ENCODE measurements at places on chromosomes 13 and 19. TPM values are rescaled to one million over a fixed set of nuclear protein-coding genes. Genes with fewer than 3 reads are reported as not detected.

DNA sequence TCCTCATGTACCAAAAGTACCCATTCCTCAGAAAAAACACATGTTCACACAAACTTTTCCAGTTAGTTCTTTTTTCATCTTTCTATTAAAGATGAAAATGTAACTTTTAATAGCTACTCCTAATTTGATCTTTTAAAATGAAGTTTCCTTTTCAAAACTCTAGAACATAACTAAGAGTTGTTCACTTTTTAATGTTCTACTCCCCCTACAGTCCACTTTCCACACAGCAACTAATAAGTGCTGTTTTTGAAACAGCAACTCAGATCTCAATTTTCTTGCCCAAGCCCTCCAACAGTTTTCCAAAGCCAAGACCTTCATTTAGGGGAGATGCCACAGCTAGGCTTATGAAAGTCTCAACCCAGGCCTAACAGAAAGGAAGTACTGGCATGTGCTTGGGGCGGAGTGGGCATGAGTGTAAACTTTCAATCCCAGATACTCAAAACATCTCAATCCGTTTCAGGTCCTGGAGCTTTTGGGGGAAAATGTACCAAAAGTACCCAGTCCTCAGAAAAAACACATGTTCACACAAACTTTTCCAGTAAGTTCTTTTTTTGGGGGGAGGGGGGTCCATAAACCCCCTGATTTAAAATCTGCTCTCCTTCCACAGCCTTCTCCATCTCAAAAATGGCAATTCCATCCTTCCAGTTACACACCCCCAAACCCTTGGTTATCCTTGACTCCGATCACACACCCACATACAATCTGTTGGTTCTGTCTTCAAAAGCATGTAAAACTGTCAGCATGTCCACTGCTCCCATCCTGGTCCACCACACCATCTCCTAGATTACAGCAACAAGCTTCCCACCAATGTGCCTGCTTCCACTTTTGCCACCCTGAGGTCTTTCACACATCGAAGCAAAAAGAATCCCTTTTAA, 2.0 kb downstream of the FBL start:
- no peak overlapping the region for H3K27ac ChIP-seq
- peaks cover 11% of the 10 kb centered on the region for H3K36me3 ChIP-seq
- no peak overlapping the region for H3K4me3 ChIP-seq
- no peaks in the 10 kb centered on the region for H3K27me3 ChIP-seq
- H3K4me1 ChIP-seq, result no peaks in the 10 kb centered on the region

DNA sequence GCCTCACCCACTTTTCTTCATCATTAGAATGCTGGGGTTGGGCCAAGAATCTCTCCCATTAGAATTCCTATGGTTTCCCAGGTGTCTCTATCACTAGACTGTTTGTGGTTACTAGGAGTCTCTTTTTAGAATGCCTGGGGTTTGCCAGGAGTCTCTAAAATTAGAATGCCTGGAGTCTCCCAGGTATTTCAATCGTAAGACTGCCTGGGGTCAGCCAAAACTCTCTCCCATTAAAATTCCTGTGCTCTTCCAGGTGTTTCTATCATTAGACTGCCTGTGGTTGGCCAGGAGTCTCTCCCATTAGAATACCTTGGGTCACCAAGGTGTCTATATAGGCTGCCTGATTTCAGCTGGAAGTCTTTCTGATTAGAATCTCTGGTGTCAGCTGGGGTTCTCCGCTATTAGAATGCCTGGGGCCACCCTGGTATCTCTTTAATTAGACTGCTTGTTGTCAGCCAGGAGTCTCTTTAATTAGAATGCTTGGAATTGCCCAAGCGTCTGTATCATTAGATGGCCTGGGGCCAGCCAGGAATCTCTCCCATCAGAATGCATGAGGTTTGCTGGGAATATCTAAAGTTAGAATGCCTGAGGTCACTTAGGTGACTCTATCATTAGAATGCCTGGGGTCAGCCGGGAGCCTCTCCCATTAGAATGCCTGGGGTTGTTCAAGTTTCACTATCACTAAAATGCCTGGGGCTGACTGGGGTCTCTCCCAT, 1479.2 kb downstream of the UQCRFS1 start:
- H3K4me3 ChIP-seq, result no peak overlapping the region
- H3K27ac ChIP-seq, result no peak overlapping the region
- DNase-seq, result peak; percentile 36
- no peaks in the 10 kb centered on the region for H3K27me3 ChIP-seq
- H3K36me3 ChIP-seq, result peaks cover 8% of the 10 kb centered on the region
- peaks cover 12% of the 10 kb centered on the region for H3K4me1 ChIP-seq

GRCh38 chr13:21852043-21852442, 181.2 kb downstream of the FGF9 start:
- H3K4me3 ChIP-seq, result no peak overlapping the region
- no peak overlapping the region for H3K27ac ChIP-seq
- no peak for DNase-seq
- peaks cover 12% of the 10 kb centered on the region for H3K4me1 ChIP-seq
- H3K27me3 ChIP-seq, result no peaks in the 10 kb centered on the region

DNA sequence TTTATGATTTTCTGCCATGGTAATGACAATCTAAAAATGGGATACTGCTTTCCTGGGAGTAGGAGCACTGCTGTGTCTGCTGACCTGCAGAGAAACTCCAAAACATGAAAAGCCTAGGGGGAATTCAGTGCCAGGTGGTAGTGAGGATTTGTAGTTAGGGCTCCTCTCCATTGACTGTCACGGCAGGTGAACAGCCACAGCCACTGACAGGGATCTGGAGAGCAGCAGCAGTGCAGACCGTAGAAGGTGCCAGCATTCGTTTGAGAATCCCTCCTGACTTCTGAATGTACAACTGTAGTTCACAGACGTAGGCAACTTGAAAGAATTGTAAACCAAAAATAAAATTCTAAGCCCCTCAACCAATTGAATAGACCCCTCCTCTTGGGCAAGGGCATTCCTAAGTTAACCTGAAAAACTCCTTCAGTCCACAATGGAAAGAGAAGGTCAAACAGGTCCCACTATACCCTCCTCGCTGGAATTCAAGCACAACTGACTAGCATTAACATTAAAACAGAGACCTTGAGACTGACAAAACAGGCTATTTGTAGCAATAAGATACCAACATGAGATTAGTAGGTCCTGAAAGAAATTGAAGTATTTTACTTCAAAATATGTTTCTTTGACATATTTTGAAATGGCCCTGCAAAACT, 1328.8 kb downstream of the OLFM4 start:
- no peaks in the 10 kb centered on the region for H3K4me1 ChIP-seq
- no peaks in the 10 kb centered on the region for H3K36me3 ChIP-seq
- no peak overlapping the region for H3K27ac ChIP-seq

GRCh38 chr13:111209613-111210012, 94.5 kb downstream of the ARHGEF7 start:
- no peaks in the 10 kb centered on the region for H3K36me3 ChIP-seq
- H3K4me3 ChIP-seq, result no peak overlapping the region
- H3K27ac ChIP-seq, result peak overlapping the region; percentile 42
- no peak for DNase-seq
- no peaks in the 10 kb centered on the region for H3K4me1 ChIP-seq

DNA sequence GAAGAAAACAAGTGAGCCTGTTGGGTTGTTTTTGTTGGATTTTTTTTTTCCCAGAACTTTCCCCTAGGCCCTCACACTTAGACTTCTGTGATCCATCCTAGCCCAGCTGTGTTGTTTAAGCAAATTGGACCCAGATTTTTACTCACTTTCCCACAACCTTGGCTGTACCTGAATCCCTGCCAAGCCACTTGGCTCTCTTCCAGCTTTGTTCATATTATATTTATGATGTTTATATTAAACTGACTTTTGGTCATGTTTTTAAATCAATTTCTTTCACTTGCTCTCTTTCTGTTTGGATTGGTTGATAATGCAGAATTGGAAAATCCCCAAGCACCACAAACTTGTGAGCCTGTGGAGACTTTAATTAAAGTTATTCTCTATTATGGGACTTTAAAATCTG, 16.6 kb downstream of the OLFM4 start:
- no peak for DNase-seq
- no peaks in the 10 kb centered on the region for H3K36me3 ChIP-seq
- H3K27ac ChIP-seq, result no peak overlapping the region
- H3K4me3 ChIP-seq, result no peak overlapping the region
- no peaks in the 10 kb centered on the region for H3K27me3 ChIP-seq

DNA sequence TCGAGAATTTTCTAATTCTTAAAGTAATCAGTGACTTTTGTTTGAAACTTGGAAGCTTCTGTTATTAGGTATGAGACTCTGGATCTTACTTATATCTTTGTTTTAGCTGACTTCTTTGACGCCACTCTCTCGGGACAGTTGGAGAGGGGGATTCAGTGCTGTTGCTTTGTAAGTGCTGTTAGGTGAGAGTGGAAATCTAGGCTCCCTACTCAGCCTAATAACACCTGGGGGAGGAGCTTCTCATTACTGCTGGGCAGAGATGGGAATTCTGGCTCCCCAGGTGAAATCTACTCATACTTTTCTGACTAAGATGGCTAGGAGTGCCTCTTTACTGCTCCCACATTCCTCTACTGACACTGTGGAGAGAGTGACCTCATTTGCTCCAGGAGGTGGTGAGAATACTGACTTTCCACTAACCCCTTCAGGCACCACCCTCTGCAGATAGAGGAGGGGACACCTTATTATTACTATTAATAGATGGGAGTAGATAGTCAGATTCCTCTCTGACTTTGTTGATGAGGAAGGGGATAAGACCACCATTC, 324.9 kb upstream of the SPRY2 start:
- no peaks in the 10 kb centered on the region for H3K4me1 ChIP-seq
- DNase-seq, result no peak
- no peak overlapping the region for H3K27ac ChIP-seq
- H3K4me3 ChIP-seq, result no peak overlapping the region
- no peaks in the 10 kb centered on the region for H3K27me3 ChIP-seq

DNA sequence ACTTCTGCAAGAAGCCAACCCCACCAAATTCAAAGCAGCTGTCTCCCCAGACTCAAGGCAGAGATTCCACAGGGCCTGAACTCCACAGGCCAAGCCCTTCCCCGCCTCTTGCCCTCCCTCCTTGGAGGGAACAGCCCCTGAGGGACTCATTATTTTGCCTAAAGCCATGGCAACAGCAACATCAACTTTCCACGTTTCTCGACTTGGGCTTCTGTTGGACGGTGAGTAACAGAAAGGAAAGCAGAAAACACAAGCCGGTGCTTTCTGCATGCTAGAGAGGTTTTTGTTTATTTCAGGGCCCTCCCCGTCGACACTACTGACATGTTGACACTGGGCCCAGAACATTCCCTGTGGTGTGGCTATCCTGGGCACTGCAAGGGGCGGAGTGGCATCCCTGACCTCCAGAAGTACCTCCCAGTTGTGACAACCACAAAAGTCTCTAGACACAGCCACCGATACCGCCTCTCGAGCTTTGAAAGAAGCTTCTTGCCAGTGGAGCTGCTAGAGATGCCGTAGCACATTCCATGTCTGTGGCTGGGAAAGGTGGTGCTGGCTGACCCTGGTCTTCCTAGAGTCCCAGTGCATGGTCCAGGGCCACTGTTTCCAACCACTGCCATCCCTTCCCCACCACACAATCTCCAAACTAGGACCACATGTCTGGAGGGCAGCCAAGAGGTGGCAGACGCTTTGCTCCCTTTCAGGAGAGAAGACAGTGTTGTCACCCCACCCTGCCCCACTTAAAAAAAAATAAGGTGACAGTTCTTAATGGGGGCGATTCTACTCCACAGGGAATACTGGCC, 12.8 kb downstream of the CAPS start:
- no peaks in the 10 kb centered on the region for H3K4me1 ChIP-seq
- peak; percentile 73 for DNase-seq
- H3K36me3 ChIP-seq, result peaks cover 87% of the 10 kb centered on the region
- H3K27ac ChIP-seq, result peak overlapping the region; percentile 75

GRCh38 chr19:56927791-56928207, 87.3 kb upstream of the PEG3 start:
- DNase-seq, result no peak
- H3K27me3 ChIP-seq, result no peaks in the 10 kb centered on the region
- no peak overlapping the region for H3K27ac ChIP-seq
- H3K4me1 ChIP-seq, result no peaks in the 10 kb centered on the region

GRCh38 chr13:48258430-48258829, 25.4 kb downstream of the ITM2B start:
- peaks cover 95% of the 10 kb centered on the region for H3K36me3 ChIP-seq
- no peaks in the 10 kb centered on the region for H3K4me1 ChIP-seq
- no peak overlapping the region for H3K4me3 ChIP-seq
- H3K27me3 ChIP-seq, result no peaks in the 10 kb centered on the region

GRCh38 chr13:103190841-103191240, 124.6 kb upstream of the SLC10A2 start:
- no peak overlapping the region for H3K4me3 ChIP-seq
- no peaks in the 10 kb centered on the region for H3K36me3 ChIP-seq
- no peak for DNase-seq
- H3K27me3 ChIP-seq, result no peaks in the 10 kb centered on the region
- no peak overlapping the region for H3K27ac ChIP-seq

DNA sequence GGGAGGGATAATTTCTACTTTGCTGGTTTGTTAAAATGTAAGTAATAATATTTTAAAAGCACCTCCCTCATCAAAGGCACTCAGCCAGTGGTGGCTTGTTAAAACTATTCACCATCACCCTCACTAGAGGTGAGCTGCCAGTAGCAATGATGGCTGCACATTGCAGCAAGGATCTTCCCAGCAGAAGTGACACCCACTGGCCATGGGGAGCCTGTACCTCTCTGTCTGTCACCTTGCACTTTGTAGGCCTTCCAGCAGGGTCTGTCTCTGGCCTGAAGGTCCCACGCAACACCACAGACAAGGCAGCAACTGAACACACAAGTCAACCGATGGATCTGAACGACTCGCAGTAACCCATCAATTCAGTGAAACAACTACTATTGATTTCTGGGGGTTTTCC, 47.3 kb upstream of the C13orf42 start:
- no peaks in the 10 kb centered on the region for H3K27me3 ChIP-seq
- DNase-seq, result no peak

DNA sequence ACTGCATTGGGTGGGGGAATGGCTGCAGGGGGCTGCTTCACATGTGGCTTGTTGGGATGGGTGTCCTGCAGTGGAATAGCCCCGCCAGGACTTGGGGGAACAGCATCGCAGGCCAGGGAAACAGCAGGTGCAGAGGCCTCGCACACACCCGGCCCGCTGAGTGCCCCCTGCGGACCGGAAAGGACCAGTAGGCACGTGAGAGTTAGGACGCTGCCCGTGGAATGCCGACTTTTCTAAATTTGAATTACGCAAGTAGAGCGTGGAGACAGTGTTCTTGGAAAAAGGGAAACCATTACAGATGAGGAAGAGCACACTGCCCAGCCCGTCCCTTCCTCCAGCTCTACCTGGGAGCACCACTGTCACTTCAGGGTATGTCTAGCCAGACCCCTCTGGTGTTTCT, 11.5 kb downstream of the DNM2 start:
- H3K27me3 ChIP-seq, result no peaks in the 10 kb centered on the region
- H3K4me1 ChIP-seq, result no peaks in the 10 kb centered on the region
- no peaks in the 10 kb centered on the region for H3K36me3 ChIP-seq
- H3K4me3 ChIP-seq, result no peak overlapping the region

- H3K4me3 ChIP-seq, result no peak overlapping the region
- no peaks in the 10 kb centered on the region for H3K4me1 ChIP-seq
- DNase-seq, result no peak
- no peak overlapping the region for H3K27ac ChIP-seq
- no peaks in the 10 kb centered on the region for H3K36me3 ChIP-seq
These were observed 1207.8 kb downstream of the EFNB2 start for GRCh38 chr13:105327581-105328126.

GRCh38 chr13:23551213-23552008, 18.8 kb upstream of the TNFRSF19 start:
- no peaks in the 10 kb centered on the region for H3K27me3 ChIP-seq
- H3K27ac ChIP-seq, result peak overlapping the region; percentile 56
- H3K36me3 ChIP-seq, result no peaks in the 10 kb centered on the region
- no peak for DNase-seq

PRRG2 gene
- total RNA-seq, result 2.3 TPM

MISP gene
- 1.5 TPM for total RNA-seq

EXOC3L2 gene
- 3.0 TPM for total RNA-seq

CPAMD8 gene
- 21.4 TPM for total RNA-seq

DHDH gene
- not detected for total RNA-seq

FLT3LG gene
- 1.1 TPM for total RNA-seq

ZNF296 gene
- not detected for total RNA-seq

TPM4 gene
- 163 TPM for total RNA-seq

Measured in right atrium auricular region (tissue), 2 donors.